Activated gamma-delta T cell treated with anti-CD3 and anti-CD28 coated beads, Interleukin-2, amount 50 U/mL, for 16 hours (primary cell): ENCODE measurements at places on chromosomes 7 and 10.
A peak's percentile ranks its signal among the peaks of the same experiment; 100 is the strongest.

GRCh38 chr7:107070710-107071109 is 26.2 kb downstream of the PRKAR2B start:
- no peak for DNase-seq

DNA sequence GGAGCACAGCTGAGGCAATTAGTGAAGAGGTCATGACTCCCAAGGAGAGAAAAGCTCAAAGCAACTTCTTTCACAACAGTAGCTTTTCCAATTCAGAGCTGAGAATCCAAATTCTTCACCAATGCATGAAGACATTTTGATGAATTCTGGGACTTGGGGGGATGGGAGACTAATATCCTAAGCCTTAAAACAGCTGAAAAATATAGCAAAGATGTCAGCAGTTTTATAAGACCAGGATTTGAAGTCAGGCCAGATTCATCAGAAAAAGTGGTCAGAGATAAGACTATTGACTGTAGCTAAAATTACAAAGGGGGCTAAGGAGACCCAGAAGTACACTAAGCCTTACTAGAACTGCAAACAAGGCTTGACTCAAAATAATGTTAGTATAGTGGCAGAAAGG is 51.6 kb downstream of the GPR141 start:
- DNase-seq: no peak

GRCh38 chr7:141039376-141039775 is 24.6 kb upstream of the MRPS33 start:
- DNase-seq: no peak

GRCh38 chr10:76558586-76558985 is 1079.0 kb downstream of the KCNMA1 start:
- no peak for DNase-seq

- DNase-seq: no peak
These were observed 57.8 kb upstream of the GDF10 start for GRCh38 chr10:47241946-47242867.

DNA sequence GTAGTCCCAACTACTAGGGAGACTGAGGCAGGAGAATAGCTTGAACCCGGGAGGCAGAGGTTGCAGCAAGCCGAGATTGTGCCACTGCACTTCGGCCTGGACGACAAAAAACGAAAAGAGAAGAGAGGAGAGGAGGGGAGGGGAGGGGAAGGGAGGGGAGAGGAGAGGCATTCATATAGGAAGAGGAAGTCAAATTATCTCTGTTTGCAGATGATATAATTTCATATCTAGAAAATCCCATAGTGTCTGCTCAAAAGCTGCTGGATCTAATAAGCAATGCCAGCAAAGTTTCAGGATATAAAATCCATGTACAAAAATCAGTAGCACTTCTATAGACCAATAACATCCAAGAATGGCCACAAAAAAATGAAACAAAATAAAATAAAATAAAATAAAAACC is 120.3 kb downstream of the LMBR1 start:
- DNase-seq: no peak

DNA sequence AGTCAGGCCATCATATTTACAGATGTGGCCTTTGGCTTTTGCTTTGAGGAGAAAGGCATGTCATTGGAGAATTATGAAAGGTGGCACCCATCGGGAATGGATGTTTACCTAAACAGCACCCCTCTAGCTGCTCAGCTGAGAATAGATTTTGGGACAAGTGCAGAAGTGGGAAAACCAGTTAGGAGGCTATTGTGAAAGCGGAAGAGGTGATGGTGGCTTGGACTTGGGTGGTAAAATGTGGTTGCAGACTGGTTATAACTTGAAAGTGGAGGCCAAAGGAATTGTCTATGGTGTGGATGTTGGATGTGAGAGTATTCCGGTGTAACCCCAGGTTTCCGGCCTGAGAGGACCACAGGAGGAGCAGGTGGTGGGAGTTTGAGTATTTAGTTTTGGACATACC is 5.2 kb upstream of the SLC12A9 start:
- DNase-seq: no peak

DNA sequence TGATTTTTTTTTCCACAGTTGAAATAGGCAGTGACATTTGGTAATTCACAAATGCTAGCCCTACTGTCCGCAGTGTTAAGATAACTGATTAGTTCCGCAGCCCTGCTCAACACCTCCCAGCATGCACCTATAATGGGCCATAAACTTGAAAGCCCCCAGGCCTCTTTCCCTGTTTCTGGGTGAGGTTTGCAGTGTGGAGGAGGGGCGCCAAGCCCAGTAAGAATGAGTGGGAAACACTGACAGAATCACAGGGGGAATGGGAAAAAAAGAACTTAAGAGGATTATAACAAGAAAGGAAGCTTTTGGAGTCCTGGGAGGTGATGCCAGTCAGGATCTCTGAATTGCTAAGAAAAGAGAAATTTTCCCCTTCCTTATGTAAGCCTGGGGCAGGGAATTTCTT is 39.6 kb upstream of the SP8 start:
- DNase-seq: no peak

GRCh38 chr7:154914308-154914995 is 88.5 kb downstream of the PAXIP1 start:
- DNase-seq: no peak

GRCh38 chr10:42866115-42866995 is 83.8 kb downstream of the BMS1 start:
- no peak for DNase-seq

- DNase-seq: no peak
These were observed 22.8 kb upstream of the GPR26 start for GRCh38 chr10:123643315-123643714.

- DNase-seq: no peak
These were observed 131.1 kb downstream of the TAX1BP1 start for GRCh38 chr7:27871086-27871485.

DNA sequence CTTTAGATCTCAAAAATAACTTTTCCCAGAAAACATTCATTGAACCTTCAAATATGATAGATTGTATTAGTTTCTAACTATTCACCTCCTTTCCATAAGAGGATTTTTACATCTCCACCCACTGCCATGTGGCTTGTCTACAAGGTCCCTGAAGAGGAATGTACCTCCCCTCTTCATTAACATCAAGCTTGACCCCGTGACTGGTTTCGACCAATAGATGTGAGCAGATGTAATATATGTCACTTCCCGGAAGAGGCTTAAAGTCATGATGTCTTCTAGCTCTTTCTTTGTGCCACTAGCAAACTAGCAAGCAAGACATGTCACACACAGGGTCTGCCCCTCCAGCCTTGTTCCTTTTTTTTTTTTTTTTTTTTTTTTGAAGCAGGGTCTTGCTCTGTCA is 6.9 kb downstream of the BAZ1B start:
- DNase-seq: no peak

- DNase-seq: no peak
These were observed 33.3 kb upstream of the ARMS2 start for GRCh38 chr10:122421054-122421625.

DNA sequence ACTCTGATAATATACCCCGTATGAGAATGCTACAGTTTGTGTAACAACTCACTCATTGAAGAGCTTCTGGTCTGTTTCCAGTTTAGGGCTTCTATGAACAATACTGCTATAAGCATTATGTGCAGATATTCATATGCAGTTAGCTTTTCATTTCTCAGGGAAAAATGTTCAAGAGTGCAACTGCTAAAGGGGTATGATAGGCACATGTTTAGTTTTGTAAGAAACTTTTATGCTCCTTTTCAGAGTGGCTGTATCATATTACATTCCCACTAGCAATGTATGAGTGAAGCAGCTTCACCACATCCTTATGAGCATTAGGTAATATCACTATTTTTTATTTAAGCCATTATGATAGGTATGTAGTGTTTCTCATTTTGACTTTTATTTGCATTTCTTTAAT is 182.6 kb upstream of the CXCL12 start:
- no peak for DNase-seq

GRCh38 chr10:89266721-89267453 is 15.3 kb upstream of the LIPA start:
- DNase-seq: no peak

- DNase-seq: no peak
These were observed 861 bp upstream of the USP6NL start for GRCh38 chr10:11612021-11613001.

DNA sequence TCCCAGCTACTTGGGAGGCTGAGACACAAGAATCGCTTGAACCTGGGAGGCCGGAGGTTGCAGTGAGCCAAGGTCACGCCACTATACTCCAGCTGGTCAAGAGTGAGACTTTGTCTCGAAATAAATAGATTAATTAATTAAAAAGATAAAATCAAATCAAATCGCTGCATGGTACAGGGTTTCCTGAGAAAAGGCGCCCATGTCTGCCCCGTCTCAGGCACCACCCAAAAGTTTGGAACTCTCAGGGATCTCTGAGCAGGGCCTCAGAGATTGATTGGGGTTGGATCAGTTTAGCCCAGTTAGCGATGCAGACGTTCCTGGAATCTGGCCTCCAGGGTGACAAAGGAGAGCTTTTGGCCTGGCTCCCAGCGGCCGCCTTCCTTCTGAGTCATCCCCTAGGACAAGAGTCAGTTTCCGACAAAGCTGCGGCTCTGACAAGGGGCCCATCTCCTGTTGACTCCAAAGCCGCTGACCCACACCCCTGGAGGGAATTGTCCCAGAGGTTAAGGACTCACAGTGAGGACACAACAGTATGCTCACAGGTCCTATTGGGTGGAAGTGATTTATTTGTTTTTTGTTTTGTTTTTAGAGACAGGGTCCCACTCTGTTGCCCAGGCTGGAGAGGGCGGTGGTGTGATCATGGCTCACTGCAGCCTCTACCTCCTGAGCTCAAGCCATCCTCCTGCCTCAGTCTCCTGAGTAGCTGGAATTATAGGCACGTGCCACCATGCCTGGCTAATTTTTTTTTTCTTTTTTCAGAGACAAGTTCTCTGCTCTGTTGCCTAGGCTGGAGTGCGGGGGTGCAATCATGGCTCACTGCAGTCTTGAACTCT is 6.8 kb downstream of the ORAI2 start:
- DNase-seq: no peak

- DNase-seq: no peak
These were observed 57.0 kb downstream of the CC2D2B start for GRCh38 chr10:95964756-95965155.

GRCh38 chr10:43773736-43774135 is 125.1 kb upstream of the ZNF32 start:
- no peak for DNase-seq

DNA sequence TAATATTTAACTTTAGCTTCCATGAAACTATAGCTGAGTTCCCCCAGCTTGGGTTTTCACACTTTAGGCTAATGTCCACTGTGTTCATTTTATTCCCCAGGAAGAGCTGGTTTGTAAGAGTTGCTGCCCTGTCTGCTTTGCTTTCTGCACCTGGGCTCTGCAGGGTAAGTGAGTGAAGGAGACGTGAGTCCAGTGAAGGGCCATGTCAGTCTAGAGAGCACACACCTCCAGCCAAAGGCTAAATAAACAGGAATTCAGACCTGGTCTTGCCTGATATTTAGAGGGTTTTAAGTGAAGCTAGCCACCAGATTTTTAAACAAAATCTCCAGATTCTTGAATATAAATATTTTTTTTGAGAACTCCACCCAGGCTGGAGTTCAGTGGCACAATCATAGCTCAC is 24.5 kb upstream of the FZD1 start:
- DNase-seq: no peak

GRCh38 chr7:22645418-22646181 is 81.4 kb upstream of the IL6 start:
- DNase-seq: no peak

DNA sequence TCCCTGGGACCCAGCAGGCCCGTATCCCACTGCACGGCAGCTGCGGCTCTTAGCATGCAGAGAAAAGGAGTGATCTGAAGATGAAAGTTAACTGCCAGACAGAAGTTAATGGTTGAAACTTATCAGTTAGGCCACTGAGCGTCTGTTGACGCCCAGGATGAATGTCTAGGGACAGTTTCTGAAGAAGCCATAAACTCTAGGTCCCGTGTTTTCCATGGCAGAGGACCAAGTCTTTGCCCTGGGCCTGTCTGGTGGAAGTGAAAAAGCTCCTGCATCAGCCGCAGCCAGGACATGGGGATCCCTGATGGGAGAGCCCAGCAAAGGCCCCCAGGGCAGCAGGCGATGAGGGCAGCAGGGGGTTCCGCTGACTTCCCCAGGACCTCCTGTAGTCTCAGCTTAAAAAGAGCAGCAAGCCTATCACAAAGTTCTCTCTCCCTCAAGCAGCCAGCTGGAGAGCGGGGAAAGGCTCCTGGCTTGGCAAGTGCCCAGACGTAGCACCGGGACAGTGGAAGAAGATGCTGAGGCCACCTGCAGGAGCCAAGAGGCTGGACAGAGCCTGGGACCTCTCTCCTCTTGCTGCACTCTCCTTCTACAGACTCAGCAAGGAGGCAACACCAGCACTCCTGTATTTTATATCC is 79.6 kb downstream of the TNS3 start:
- DNase-seq: no peak

GRCh38 chr7:100965723-100966541 is 3.4 kb upstream of the MUC12 start:
- DNase-seq: peak; percentile 52

DNA sequence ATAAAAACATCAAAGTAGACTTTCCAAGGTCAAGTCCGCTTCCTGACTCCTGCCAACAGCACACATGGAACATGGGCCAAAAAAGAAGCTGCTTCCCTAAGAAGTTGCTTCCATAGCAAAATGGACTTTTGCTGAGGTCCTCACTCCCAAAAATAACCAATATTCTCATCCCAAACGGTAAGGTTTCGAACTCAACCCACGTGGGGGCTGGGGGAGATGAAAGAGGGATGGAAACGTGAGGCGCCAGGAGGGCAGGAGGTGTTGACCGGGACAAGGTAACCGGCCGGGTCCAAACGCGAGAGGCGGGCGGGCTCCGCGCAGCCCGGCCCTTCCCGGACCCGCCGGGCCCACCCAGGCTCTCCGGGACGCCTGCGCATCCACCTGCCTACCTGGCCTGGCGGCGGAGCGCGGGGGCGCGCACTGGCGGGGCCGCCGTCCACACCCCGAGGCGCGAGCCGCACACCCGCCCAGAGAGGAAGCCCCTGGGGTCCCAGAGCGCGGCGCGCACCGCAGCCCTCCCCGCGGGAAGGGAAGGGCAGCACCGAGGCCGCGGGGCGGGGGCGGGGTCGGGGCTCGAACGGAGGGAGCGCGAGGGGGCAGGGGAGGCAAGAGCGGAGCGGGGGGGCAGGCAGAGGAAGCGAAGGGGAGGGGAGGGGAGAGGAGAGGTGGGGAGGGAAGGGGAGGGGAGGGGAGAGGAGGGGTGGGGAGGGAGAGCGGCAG is 742 bp downstream of the LMBR1 start:
- peak; percentile 42 for DNase-seq

DNA sequence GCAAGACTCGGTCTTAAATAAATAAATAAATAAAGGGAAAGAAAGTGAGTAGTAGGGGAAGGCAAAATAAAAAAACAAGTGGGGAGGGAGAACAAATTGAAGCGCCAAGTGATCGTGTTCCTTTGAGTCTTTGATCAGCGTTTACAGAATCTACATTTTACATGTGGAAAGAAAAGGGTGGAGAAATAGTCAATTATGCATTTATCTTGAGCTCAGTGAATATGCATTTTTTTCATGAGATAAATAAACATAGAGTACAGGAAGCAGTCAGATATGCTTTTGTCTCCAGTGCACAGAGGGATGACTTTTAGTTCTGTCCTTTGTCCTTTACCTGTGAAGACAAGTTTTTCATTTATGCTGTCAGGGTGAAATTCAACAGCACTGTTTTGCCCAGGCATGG is 6.1 kb upstream of the GUSB start:
- DNase-seq: no peak

GRCh38 chr10:110821508-110821907 is 50.2 kb upstream of the PDCD4 start:
- DNase-seq: no peak

GRCh38 chr7:105885387-105886111 is 9.2 kb upstream of the ATXN7L1 start:
- no peak for DNase-seq

GRCh38 chr10:5283305-5284158 is 81.2 kb upstream of the UCN3 start:
- DNase-seq: peak; percentile 7

GRCh38 chr10:85149766-85150165 is 821.4 kb downstream of the CCSER2 start:
- DNase-seq: no peak
